ENCODE measurements at places on chromosomes 16 and 17.

GRCh38 chr17:11996722-11997146, 541 bp downstream of the ZNF18 start:
- DNase-seq: no peak

GRCh38 chr16:85971902-85972638, 73.1 kb downstream of the IRF8 start:
- no peak for DNase-seq

DNA sequence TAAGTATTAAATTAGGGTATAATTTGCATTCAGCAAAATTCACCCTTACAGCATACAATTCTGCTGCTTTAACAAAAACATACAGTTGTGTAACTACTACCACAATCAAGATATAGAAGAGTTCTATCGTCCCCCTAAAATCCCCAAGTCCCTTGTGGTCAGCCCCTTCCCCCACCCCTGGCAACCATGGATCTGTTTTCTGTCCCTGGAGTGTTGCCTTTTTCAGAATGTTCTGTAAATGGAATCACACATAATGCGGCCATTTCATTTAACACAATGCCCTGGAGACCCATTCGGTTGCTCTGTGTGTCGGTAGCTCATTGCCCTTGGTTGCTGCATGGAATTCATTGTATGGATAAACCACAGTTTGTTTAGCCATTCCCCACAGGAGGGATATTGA, 190.2 kb downstream of the IRX5 start:
- DNase-seq: no peak

GRCh38 chr16:35745191-35745590, 2285.8 kb downstream of the TP53TG3F start:
- DNase-seq: no peak

GRCh38 chr16:48597563-48598387, 12.2 kb downstream of the N4BP1 start:
- DNase-seq: no peak

DNA sequence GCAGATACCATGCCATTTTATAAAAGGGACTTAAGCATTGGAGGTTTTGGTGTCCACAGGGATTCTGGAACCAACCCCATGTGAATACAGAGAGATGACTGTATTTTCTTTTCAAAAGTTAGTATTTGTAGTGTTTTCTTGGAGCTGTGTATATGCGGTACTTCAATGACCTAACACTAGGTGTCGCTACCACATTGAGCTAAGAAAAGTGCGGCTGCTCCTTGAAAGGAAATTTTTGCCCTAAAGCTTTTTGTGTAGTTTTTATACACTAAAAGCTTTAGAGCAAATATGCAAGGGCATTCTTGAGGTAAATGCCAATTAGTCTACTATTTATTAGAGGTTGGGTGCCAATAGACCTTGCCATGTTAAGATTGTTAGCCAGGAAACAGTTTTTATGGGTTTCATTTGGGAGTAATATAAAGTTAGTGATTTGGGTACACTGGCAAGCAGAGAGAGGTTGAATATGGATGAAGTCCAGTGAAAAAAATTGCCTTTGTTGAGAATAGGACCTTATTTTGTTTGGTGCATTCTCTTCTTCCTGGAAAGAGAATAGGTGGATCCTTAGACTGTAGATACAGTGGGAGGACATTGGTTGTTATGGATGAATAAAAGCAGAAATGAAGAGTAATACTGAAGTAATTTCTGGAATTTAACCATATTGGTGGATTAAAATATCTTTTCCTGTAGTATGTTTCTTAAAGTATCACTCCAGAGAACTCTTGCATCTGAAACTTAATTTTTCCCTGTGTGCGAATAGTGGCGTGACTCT, 43.3 kb downstream of the BCAS3 start:
- no peak for DNase-seq

GRCh38 chr16:18948372-18949020, 22.3 kb upstream of the SMG1 start:
- no peak for DNase-seq

- no peak for DNase-seq
These were observed 140.4 kb downstream of the ENGASE start for GRCh38 chr17:79214940-79215604.

GRCh38 chr16:72921106-72921505, 126.8 kb downstream of the ZFHX3 start:
- no peak for DNase-seq

GRCh38 chr16:68644296-68644695, 814 bp upstream of the CDH3 start:
- no peak for DNase-seq

DNA sequence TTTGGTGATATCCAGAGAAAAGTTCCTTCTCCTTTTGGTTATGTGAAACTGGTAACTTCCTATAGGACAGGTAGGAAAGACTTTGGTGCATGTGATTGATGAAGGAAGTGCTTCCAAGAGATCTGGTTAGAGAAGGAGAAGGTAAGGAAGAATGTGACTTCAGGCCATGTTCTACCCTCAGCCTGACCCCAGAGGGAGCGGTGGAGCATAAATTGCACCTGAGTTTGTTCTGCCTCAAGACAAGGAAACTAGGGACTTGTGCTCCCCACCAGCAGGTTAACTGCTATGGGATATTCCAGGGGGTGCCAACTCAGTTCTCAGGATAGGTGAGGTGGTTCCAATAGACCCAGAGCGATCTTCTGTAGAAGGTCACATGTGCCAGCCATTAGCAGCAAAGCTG, 299.3 kb upstream of the XYLT1 start:
- no peak for DNase-seq

- no peak for DNase-seq
These were observed 8.1 kb upstream of the SEC14L5 start for GRCh38 chr16:4949986-4950385.

DNA sequence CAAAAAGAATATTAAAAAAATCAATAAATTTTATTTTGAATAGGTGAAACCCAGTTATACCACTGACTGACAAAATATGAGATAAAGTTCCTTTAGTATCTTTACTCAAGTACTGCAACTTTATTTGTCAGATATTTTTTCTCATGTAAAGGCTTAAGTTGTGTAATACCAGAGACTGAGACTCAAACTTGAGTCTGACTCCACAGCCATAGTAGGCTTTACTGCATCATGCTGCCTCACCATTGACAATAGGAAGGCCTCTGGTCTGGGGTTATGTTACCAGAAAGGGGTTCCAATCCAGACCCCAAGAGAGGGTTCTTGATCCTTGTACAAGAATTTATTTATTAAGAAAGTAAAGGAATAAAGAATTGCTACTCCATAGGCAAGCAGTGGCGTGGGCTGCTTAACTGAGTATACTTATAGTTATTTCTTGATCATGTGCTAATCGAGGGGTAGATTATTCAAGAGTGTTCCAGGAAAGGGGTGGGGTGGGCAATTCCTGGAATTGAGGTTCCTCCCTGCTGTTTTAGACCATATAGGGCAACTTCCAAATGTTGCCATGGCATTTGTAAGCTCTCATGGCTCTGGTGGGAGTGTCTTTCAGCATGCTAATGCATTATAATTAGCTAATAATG, 187.4 kb upstream of the WSB1 start:
- DNase-seq: no peak

DNA sequence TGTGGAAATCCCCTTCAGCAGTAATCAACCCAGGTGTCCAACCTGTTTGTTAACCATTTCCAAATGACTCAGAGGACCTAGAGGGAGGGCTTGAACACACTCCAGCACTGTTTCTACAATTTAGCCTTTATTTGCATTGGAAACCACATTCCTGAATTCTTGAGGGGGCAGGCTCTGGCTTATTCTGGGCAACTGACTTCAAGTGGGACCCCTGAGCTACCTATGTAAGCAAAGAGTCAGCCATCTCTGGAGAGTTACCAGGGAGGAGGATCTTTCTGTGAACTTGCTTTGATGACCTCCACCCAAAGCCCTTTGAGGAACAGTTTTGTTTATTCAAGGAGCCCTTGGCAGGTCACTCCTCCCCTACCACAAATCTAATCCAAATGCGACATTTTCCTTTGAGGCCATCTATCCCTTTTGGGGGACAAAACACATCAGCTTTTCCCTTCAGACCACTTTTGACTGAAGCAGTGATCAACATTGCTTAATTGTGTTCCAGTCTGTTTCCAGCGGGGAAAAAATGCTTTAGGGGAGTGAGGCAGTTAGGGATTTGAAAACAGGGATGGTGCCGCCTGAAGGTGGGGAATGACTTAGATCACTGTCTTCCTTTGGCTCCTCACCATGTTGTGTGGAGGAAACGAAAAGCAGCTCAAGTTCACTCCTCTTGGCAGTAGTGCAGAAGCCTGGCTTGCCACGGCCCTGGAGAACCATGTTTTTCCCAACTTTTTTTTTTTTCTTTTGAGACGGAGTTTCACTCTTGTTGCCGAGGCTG, 46.2 kb downstream of the TUBD1 start:
- no peak for DNase-seq
